B cell (primary cell): ENCODE measurements at places on chromosomes 11 and 22.

GRCh38 chr11:131033151-131033651, 116.9 kb upstream of the SNX19 start:
- DNase-seq: no peak
- H3K4me1 ChIP-seq: no peaks in the 10 kb centered on the region
- H3K27me3 ChIP-seq: no peaks in the 10 kb centered on the region
- no peaks in the 10 kb centered on the region for H3K36me3 ChIP-seq
- H3K27ac ChIP-seq: no peak overlapping the region
- no peak overlapping the region for H3K4me3 ChIP-seq

- peaks cover 35% of the 10 kb centered on the region for H3K4me1 ChIP-seq
- H3K27ac ChIP-seq: no peak overlapping the region
- no peaks in the 10 kb centered on the region for H3K27me3 ChIP-seq
- H3K36me3 ChIP-seq: peaks cover 18% of the 10 kb centered on the region
- H3K4me3 ChIP-seq: no peak overlapping the region
- DNase-seq: no peak
Measured at GRCh38 chr11:128759597-128759996, 65.7 kb downstream of the FLI1 start.

DNA sequence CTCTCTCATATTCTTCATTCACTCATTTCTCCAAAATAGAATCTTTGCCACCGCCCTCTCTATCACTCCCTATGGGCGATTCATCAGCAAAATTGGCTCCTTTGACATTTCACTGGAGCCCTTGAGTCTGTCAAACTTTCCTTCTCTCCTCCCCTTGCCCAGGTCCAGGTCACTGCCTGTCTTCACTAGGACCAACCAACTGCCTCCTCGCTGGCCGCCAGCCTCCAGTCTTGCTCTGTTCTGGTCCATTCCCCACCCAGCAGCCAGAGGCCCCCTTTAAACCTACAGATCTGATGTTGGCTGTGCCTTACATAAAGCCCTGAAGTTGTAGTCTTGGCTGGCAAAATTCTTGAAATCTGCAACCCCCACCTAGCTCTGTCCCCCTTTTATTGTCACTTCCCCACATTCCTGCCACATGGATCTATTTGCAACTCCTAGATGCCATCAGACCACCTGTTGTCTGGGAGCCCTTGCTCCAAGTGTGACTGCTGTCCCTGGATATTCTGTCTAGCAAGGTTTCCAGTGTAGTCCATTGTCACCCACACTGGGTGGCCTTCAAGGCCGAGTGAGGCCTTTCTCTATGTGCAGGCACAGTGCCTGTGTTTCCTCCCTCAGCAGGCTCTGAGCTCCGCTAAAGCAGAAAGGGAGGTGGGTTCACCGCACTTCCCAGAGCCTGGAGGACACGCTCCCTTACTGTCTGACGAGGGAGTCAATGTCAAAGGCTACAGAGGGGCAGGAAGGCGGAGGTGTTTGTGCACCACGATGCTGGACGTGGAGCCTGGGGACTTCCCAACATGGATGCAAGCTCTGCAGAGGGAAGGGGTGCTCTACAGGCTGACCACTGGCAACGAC, 25.5 kb downstream of the MYEOV start:
- no peaks in the 10 kb centered on the region for H3K36me3 ChIP-seq
- H3K4me3 ChIP-seq: no peak overlapping the region
- H3K27ac ChIP-seq: no peak overlapping the region

- peak; percentile 80 for DNase-seq
- peaks cover 7% of the 10 kb centered on the region for H3K27me3 ChIP-seq
- H3K4me3 ChIP-seq: no peak overlapping the region
- H3K27ac ChIP-seq: no peak overlapping the region
- H3K36me3 ChIP-seq: no peaks in the 10 kb centered on the region
Measured at GRCh38 chr22:26367402-26368245, 61.4 kb upstream of the ASPHD2 start.

DNA sequence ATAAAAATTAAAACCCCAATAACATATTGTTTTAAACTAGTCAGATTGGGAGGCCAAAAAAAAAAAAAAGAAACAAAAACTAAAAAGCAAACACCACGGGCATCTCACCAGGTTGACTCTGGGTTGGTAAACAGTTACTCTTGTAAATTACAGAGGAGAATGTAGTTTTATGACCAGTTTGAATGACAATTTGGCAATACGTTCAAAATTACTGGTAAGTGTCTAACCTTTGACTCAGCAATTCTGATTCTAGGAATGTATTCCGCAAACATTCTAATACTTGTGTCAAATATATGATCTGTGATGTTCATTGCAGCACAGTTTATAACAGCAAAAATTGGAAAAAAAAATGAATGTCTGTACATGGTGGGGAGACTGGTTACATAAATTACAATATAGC, 1376.0 kb downstream of the TBC1D22A start:
- H3K4me1 ChIP-seq: peaks cover 7% of the 10 kb centered on the region
- no peak for DNase-seq
- H3K36me3 ChIP-seq: no peaks in the 10 kb centered on the region
- H3K4me3 ChIP-seq: no peak overlapping the region
- no peak overlapping the region for H3K27ac ChIP-seq
- H3K27me3 ChIP-seq: no peaks in the 10 kb centered on the region

GRCh38 chr11:87437844-87438223, 400.1 kb downstream of the TMEM135 start:
- DNase-seq: no peak
- no peaks in the 10 kb centered on the region for H3K36me3 ChIP-seq
- no peaks in the 10 kb centered on the region for H3K27me3 ChIP-seq
- no peaks in the 10 kb centered on the region for H3K4me1 ChIP-seq
- H3K27ac ChIP-seq: no peak overlapping the region

GRCh38 chr22:49948958-49949913, 11.3 kb upstream of the PIM3 start:
- no peak overlapping the region for H3K4me3 ChIP-seq
- H3K36me3 ChIP-seq: no peaks in the 10 kb centered on the region
- DNase-seq: no peak

DNA sequence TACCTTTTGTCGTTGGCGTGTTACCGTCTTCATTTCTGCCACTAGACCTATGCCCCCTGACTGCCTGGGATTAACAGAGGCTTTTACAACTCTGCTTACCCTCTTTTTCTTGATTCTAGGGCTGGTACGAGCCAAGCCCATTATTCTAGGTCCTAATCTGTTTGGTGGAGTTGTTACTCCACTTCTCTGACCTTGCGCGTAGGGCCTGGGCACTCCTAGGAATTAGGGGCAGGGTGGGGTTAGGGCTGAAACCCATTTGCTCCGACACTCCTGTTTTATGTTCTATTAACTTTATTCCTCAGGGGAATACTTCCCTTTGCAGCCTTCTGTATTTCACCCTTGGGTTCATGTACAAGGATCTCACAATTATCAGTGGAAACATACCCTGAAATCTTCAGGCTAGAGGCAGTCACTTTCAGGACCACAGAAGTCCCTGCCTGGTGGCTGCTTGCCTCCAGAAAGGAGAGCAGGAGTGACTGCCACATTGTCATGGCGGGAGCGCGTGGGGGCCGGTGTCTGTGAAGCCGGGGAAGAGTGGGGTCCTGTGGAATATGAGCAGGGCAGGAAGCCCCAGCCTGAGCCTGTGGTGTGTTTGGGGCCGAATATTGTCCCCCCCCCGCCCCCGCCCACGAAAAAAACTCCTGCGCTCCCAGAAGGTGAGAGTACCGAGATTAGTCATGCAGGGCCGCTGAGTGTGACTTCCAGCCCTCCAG, 731 bp upstream of the SLC37A2 start:
- H3K27ac ChIP-seq: no peak overlapping the region
- DNase-seq: no peak
- H3K4me1 ChIP-seq: peaks cover 18% of the 10 kb centered on the region
- no peak overlapping the region for H3K4me3 ChIP-seq
- peaks cover 17% of the 10 kb centered on the region for H3K27me3 ChIP-seq
- H3K36me3 ChIP-seq: no peaks in the 10 kb centered on the region
